ENCODE measurements at places on chromosomes 6 and 20.
A peak's percentile ranks its signal among the peaks of the same experiment; 100 is the strongest.

GRCh38 chr20:64038565-64039292, 2.7 kb downstream of the C20orf204 start:
- DNase-seq, result peak; percentile 53

DNA sequence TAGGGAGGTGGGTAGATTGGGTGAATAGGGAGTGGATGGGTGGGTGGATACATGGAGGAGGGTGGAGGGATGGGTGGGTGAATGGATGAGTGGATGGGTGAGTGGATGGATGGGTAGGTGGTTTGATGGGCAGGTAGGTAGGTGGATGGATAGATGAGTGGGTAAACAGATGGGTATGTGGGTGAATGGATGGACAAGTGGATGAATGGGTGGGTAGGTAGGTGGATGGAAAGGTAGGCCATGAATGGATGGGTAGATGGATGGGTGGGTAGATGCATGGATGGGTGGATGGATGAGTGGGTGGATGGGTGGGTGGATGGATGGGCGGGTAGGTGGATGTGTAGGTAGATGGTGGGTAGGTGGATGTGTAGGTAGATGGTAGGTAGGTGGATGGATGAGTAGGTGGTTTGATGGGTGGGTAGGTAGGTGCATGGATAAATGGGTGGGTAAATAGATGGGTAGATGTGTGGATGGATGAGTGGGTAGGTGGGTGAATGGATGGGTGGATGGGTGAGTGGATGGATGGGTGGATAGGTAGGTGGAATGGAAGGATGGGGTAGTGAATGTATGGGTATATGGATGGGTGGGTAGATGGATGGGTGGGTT, 51.4 kb downstream of the NPEPL1 start:
- no peak for DNase-seq

DNA sequence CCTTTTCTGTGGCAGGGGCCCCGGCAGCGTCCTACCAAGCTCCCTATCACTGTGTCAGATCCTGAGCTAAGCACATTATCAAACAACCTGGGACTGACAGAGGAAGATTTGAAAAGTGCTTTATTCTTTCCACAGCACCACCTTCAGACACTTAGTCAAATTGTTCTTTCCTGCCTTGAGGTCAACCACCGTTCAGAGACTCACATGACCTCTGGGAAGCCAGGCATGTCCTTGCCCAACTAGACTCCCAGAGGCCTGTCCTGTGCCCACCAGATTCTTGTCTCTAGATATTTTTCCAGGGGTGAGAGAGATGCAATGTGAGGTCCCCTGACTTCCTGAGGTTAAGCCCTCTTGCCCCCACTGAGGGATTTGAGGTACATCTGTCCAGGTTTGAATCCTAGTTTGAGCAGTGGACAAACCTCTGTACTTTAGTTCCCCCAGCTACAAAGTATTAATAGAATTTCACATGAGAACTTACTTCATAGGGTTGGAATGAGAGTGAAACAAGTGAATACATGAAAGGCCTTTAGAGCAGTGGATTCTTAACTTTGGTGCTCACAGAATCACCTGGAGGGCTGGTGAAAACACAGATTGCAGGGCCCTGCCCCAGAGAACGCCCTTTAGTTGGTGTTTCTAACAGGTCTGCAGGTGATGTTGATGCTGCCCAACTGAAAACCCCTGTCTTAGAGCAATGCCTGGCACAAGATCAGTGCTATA, 179.8 kb downstream of the CLIC5 start:
- DNase-seq, result no peak

DNA sequence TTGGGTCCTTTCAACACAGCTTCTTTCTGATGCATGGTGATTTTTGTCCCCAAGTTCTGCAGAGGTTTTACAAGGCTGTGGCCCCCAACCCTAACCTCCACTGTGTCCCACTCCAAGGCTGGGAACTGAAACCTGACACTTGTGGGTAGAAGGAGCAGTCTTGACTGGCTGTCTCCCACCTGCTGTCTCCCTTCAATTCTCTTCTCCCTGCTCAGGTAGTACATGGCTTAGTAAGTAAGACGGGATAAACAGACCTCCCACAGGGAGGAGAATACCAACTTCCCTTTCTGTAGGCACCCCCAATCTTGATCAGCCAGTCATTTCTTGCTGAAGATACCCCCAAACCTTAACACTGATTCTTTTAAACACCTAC, 25.0 kb downstream of the TGM6 start:
- DNase-seq, result no peak

GRCh38 chr6:4355241-4355640, 219.9 kb upstream of the ECI2 start:
- DNase-seq, result no peak

DNA sequence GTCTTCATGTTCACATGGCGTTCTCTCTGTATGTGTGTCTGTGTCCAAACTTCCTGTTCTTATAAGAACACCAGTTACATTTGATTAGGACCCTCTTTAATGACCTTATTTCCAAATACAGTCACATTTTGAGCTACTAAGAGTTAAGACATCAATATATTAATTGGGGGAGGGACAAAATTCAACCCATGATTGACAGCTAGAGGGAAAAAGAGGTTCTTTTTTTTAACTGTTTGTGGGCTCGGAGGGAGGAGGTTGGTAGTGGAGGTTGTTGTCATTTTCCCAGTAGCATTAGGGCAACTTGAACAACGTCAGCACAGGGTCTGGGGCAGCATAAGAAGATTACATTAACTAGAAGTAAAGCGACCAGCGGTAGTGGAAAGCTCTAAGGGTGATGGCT, 2.3 kb upstream of the GMDS start:
- DNase-seq, result no peak

GRCh38 chr20:59518881-59519706, 85.2 kb upstream of the PHACTR3 start:
- no peak for DNase-seq

DNA sequence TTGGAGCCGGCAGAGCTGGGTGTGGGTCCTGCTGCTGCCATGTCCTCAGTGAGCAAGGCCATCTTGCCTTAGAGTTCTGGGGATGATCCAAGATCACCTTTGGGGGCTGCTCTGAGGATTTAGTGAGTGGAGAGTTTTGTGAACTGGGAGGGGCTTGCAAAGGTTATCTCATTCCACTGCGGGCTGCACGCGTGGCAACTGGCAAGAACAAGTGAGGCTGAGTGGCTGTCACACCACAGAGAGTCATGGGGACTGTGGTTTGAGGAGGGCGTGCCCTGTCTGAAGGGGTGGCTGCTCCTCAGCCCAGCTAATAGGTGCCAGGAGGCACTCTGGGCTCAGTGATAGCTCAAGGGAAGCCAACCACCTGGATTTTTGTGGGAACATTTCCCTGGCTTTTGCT, 37.6 kb downstream of the TTLL9 start:
- DNase-seq, result no peak

DNA sequence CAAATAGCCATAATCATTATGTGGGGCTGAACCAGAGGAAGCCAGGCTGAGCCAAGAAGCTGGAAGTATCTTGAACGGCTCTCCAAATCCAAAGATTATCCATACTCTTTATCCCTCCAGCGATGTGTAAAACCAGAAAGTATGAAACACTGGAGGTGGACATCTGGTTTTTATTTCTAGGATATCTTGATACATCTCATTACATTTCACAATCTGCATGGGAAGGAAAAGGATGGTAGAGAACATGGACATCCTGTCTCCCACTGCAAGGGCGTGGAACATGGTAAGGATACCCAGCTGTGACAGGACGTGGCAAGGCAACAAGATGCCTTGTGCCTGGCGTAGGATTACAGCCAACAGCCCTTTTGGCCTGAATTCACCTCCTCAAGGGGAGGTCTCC, 20.1 kb downstream of the TRIM27 start:
- no peak for DNase-seq

DNA sequence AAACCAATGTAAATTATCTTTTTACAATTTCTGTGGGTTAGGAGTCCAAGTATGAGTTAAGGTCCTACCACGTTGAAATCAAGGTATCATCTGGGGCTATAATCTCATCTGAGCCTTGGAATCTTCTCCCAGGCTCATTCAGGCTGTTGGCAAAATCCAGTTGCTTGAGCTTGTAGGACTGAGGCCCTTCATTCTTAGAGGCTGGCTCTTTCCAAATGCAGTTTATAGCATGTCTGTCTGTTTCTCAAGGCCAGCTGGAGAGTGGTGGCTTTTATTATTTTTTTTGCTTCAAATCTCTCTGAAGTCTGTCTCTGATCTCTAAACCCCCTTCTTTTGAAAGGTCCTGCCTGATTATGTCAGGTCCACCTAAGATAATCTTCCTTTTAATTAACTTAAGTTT, 177.2 kb upstream of the ASCC3 start:
- no peak for DNase-seq

- DNase-seq, result no peak
Measured at GRCh38 chr6:144361016-144361415, 75.9 kb downstream of the UTRN start.

DNA sequence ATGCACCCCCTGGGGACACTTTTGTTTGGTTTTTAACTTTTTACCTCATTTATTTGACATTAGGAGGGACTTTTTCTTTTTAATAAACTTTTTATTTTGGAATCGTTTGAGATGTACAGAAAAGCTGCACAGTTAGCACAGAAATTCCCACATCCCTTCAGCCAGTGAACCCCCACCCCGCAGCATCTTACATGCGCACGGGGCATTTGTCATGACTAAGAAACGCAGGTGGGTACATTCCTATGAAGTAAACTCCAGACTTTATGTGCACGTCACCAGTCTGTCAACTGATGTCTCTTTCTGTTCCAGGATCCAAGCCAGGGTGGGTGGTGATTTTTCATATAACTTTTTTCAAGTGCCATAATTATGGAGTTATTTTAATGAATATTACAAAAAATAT, 4.9 kb upstream of the ZNF831 start:
- no peak for DNase-seq

- no peak for DNase-seq
Measured at GRCh38 chr6:135212020-135212806, 31.1 kb downstream of the MYB start.

- DNase-seq, result no peak
Measured at GRCh38 chr6:27254566-27254965, 7.1 kb downstream of the PRSS16 start.

GRCh38 chr6:142531727-142532126, 229.9 kb downstream of the ADGRG6 start:
- no peak for DNase-seq

- no peak for DNase-seq
Measured at GRCh38 chr6:39181826-39182225, 47.4 kb downstream of the KCNK5 start.

GRCh38 chr6:145018027-145018426, 717.3 kb downstream of the EPM2A start:
- DNase-seq, result no peak

GRCh38 chr6:15102241-15102640, 143.6 kb upstream of the JARID2 start:
- no peak for DNase-seq

- peak; percentile 38 for DNase-seq
Measured at GRCh38 chr20:46400828-46401477, 5.5 kb downstream of the ELMO2 start.

GRCh38 chr6:160831739-160832138, 129.7 kb downstream of the PLG start:
- DNase-seq, result no peak

DNA sequence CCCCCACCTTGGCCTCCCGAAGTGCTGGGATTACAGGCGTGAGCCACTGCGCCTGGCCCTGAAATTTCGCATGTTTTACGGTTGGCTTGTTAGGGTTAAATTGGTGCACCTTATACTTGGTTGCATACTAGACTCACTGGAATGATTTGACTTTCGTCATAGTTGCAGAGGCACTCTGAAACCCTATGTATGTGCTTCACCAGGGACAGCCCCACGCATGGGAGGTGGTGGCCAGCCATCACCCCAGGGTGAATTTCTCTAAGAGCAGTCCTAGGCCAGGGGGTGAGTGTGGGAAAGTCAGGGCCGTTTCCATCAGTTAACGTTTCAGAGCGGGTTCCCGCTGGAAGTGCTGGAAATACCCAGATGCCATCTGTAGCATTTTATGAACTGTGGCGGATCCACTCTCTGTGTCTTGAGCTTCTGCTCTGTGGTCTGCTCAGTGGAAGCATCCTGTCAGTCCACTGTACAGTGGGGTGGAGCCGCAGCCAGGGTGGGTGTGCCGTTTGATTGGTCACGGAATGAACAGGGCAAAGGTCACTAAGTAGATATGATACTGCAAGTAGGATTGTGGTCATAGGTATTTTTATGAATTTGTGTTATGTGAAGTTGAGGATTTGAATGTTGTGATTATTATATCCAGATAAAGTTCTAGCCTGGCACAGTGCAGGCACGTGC, 13.2 kb downstream of the DNAJC5 start:
- DNase-seq, result no peak

GRCh38 chr6:84805145-84805544, 40.7 kb upstream of the TBX18 start:
- no peak for DNase-seq

GRCh38 chr6:110475066-110475653, 1.3 kb downstream of the SLC22A16 start:
- DNase-seq, result no peak

DNA sequence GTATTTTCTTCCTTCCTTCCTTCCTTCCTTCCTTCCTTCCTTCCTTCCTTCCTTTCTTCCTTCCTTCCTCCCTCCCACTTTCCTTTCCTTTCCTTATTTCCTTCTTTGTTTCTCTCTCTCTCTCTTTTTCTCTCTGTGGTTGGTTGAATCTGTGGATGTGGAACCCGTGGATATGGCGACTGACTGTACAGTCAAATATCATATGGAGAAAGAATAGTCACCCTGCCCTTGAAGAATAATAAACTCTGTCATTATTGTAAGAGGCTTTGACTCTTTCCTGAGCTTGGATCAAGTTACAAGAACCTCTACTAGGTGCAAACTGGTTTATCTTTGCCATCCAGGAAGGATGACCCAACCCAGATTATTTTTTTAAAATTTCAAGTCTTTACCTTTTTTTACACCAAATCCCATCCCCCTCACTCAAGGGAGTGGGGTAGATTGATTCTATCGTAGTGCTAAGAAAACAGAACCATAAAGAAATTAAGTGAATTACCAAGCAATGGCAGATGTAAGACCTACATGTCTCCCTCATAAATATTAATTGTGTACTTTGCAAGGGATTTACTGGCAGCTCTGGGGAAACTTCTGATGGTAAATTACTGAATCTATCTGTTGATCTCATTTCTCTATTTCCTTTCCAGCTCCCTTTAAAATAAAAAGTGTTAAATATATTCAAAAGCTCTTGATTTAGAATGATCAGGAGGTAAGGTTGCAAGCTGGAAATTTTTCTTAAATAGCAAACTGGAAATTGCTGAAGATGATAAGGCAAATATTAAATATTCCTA, 667.5 kb downstream of the UTRN start:
- DNase-seq, result no peak

GRCh38 chr20:34527016-34527415, 10.8 kb downstream of the DYNLRB1 start:
- DNase-seq, result no peak

- no peak for DNase-seq
Measured at GRCh38 chr6:22332711-22333110, 35.9 kb upstream of the PRL start.

- DNase-seq, result no peak
Measured at GRCh38 chr6:38171997-38172738, 352.6 kb downstream of the ZFAND3 start.

- DNase-seq, result no peak
Measured at GRCh38 chr20:7361931-7362330, 578.3 kb downstream of the HAO1 start.

GRCh38 chr6:128694303-128695009, 174.1 kb upstream of the PTPRK start:
- no peak for DNase-seq
